ENCODE measurements at places on chromosomes 3 and 15. TPM values are rescaled to one million over a fixed set of nuclear protein-coding genes. Genes with fewer than 3 reads are reported as not detected.

- no peak overlapping the region for H3K4me3 ChIP-seq
- no peaks in the 10 kb centered on the region for H3K4me1 ChIP-seq
- no peaks in the 10 kb centered on the region for H3K27me3 ChIP-seq
- DNase-seq = no peak
- peak overlapping the region; percentile 74 for H3K27ac ChIP-seq
Observed at GRCh38 chr15:45449916-45450867, 71.8 kb upstream of the GATM start.

NPAP1 gene
- not detected for total RNA-seq

- no peaks in the 10 kb centered on the region for H3K27me3 ChIP-seq
- H3K27ac ChIP-seq = no peak overlapping the region
- H3K4me1 ChIP-seq = peaks cover 3% of the 10 kb centered on the region
- DNase-seq = no peak
Observed at GRCh38 chr3:10322352-10322710, 1.4 kb upstream of the SEC13 start.

TRIM71 gene
- total RNA-seq = not detected

GRCh38 chr15:66938114-66938830 lies 127.1 kb upstream of the SMAD3 start:
- no peak overlapping the region for H3K27ac ChIP-seq
- H3K4me3 ChIP-seq = no peak overlapping the region
- no peaks in the 10 kb centered on the region for H3K4me1 ChIP-seq
- no peaks in the 10 kb centered on the region for H3K36me3 ChIP-seq
- DNase-seq = no peak

- no peaks in the 10 kb centered on the region for H3K36me3 ChIP-seq
- H3K4me1 ChIP-seq = peaks cover 19% of the 10 kb centered on the region
- H3K27ac ChIP-seq = peak overlapping the region; percentile 96
Observed at GRCh38 chr15:45586601-45587094, 531 bp upstream of the BLOC1S6 start.

Data from Peyer's patch (tissue), 4 donors.